ENCODE measurements at places on chromosomes 12 and 14.
A peak's percentile ranks its signal among the peaks of the same experiment; 100 is the strongest.

DNA sequence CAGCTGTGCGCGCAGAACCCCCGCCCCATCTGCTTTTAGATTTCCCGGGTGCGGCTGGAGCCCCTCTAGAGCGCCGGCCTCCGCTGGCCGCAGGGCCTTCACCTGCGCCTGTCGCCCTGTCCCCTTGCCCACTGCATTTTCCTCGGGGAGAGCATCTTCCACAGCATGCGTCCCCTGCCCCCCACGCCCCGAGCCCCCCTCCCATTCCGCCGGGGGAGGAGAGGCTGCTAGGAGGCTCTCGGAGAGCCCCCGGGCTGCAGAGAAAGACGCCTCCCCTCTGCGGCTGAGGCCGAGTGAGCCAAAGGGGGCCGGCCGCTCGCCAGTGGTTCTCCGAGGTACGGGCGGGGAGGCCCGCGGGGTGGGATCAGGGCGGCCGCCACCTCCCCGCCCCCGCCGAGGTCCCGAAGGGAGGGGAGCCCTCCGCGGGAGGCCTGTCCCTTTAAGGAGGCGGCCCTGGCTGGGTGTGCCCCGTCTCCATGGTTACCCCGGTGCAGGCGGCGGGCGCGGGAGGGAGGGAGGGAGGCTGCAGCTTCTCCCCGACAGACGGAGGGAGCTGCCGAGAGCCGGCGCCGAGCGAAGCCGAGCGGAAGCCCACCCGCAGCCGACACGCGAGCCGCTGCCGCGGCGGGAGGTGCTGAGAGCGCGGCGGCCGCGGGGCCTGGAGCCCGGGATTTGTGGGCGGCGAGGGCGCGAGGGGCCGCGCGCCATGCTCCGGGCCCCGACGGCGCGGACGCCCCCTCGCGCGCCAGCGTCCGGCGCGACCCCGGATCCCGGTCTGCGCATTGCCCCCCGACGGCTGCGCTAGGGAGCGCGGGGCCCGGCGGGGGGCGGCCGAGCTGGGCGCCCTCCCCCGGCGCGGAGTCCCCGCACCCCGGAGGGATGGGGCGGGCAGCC lies at the start of gene KCNH3:
Gene KCNH3, plus strand, starts transcription at position 521 of the 894 bp plus-strand sequence. CDS start 387 bp downstream, outside the sequence.
- DNase-seq, result peak; percentile 89

- no peak for DNase-seq
Measured at GRCh38 chr12:24212496-24212895, 263.0 kb upstream of the SOX5 start.

DNA sequence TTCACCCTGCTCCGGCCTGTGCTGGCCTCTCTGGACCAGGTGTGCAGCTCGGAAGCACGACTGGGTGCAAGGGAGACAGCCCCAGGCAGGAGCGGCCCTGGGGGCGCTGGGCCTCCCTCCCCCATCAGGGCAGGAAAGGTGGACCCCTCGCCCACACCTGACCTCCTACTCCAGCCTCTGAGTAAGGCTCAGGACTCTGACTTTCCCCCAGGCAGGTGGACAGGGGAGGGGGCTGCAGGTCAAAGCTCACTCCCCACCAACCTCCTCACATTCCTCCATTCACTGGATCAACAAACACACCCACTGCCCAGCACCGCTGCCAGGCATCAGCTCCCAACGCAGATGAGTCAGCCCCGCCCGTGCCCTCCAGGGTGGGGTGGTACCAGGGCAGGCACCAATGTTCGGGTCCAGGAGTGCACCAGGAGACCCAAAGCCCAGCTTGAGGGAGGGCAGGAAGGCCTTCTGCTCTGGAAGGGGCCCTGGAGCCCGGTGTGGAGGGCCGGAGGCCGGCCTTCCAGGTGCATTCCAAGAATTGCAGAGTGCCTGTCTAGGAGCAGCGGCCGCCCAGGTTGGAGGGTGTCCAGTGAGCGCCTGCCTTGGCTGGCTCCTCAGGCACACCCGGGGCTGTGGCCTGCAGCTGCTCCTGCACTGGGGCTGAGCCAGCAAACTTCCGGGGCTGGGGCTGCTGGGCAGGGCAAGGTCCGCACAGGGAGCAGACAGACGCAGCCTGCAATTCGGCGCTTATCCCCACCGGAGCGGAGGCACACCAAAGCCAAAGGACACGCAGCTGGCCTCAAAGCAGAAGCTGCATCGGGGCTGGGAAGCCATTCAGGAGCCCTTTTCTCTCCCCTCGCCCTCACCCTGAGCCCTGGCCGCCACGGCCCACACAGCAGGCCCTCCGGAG lies 1.6 kb upstream of the INF2 start:
- no peak for DNase-seq

GRCh38 chr14:85921241-85921640 lies 391.3 kb downstream of the FLRT2 start:
- no peak for DNase-seq

GRCh38 chr12:4914720-4915119 lies 5.0 kb downstream of the KCNA1 start:
- DNase-seq, result no peak

GRCh38 chr14:80627745-80628144 lies 313.8 kb downstream of the CEP128 start:
- DNase-seq, result no peak

GRCh38 chr14:58660407-58660806 lies 22.6 kb downstream of the DACT1 start:
- no peak for DNase-seq

GRCh38 chr12:59886131-59886733 lies 290.4 kb downstream of the SLC16A7 start:
- DNase-seq, result no peak

GRCh38 chr14:56754921-56755320 lies 55.4 kb downstream of the OTX2 start:
- DNase-seq, result no peak

DNA sequence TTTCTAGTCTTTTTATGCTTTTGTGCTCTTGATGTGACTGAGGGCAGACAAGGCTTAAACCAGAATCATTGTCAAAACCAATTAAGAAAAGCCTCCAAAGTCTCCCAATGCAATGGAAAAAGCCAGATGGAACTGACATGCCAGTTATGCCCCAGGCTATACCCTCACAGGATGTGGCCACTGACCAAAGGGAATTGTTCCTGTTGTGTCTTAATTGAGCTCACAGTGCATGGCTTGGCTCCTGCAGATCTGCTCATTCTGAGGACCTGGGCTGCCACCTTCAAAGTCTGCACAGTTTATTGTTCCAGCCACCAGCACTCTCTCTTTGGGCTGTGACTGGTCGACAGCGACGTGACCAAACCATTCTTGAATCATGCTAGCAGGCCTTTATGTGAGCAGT lies 17.1 kb upstream of the BICD1 start:
- no peak for DNase-seq

DNA sequence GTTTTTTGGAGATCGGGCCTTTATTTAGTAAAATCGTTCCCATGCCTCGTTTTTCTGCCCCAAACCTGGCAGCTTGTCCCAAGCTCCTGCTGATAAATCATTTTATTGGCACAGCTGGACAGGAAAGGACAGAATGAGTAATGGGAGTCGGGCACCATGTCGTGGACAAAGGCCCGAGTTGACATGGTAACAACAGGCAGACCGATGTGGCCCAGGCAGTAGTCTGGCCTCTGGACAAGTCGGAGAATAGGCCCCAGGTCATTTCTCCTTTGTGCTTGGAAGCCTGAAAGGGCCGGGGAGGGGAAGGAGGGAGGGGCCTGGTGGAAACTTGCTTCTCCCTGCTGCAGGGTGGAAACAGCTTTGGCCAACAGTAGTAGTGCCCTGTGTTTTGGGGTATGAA lies 234.9 kb downstream of the SUDS3 start:
- DNase-seq, result no peak

Data from T follicular helper cell (primary cell).